ENCODE measurements at places on chromosomes 13 and 19.
A peak's percentile ranks its signal among the peaks of the same experiment; 100 is the strongest.

DNA sequence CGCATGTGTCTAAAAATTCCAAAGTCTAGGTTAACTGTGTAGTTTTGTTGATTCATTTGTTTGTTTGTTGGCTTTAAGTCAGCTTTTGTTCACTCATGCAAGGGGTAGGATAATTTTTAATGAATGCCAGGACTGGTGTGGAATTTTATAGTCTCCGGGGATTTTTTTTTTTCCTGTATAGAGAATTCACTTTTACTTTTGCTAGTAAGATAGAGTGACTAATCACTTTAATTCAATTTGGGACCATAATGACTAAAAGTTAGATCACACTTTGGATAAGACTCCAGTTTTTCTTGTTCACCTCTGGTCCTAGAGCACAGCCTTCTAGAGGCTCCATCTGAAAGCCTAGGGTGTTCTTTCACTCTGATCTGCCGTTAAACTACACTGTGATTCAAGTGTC is 1690.0 kb downstream of the PCDH9 start:
- no peak for ATAC-seq

DNA sequence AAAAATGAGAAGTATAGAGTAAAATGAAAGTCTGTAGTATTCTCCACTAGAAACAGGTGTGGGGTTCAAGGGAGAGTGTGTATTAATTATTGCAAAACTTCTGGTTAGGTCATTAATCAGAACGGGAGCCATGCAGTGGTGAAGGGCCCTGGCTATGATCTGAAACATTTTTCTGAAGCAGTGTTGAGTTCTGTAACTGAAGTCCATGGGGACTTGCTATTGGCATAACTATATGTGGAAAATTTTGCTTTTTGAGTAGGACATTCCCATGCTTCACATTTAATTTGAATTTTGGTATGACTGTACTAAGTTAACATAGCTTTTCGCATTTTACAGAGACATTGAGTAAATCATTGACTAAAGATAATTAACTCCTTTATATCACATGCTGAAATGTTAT is 67.5 kb downstream of the LRCH1 start:
- no peak for ATAC-seq

DNA sequence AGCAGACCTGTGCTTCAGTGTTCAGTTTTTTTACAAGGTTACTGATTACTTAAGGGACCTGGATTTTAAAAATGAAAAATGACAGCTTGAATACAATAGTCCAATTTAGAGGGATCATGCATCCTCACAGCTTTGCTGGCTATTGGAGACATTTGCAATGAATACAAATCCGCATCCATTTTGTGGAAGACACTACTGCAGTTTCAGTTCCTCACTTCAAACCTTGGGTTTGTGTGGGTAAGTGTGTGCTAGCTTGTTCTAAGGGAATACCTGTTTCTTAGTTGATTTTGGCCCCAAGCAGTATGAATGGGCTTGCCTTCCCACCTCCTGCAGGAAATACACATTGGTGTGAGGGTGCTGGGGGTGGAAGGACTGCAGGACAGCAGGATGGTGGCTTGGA is 222.4 kb downstream of the OLFM4 start:
- no peak for ATAC-seq

- ATAC-seq: peak; percentile 5
Observed at GRCh38 chr19:41886761-41887710, 4.1 kb downstream of the ARHGEF1 start.

- no peak for ATAC-seq
Observed at GRCh38 chr19:56839652-56840450, 675 bp downstream of the PEG3 start.
